ENCODE measurements at places on chromosomes 2 and 18.

DNA sequence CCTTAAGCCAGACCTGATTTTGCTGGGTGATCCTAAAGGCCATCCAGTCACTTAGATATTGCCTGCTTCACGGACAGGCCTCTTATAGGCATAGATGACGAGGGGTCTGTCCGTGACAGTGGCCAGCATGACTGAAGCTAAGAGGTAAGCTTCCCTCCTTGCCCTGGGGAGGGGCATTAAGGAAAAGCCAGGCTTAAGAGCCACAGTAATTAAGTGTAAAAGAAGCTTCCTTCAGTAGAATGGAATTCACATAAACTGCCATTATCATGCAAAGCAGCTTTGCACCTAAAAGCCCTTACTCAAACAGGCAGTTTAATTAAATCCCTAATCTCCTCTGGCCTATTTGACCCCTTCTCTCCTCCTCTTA lies 99.4 kb upstream of the PKDCC start:
- DNase-seq, result no peak

DNA sequence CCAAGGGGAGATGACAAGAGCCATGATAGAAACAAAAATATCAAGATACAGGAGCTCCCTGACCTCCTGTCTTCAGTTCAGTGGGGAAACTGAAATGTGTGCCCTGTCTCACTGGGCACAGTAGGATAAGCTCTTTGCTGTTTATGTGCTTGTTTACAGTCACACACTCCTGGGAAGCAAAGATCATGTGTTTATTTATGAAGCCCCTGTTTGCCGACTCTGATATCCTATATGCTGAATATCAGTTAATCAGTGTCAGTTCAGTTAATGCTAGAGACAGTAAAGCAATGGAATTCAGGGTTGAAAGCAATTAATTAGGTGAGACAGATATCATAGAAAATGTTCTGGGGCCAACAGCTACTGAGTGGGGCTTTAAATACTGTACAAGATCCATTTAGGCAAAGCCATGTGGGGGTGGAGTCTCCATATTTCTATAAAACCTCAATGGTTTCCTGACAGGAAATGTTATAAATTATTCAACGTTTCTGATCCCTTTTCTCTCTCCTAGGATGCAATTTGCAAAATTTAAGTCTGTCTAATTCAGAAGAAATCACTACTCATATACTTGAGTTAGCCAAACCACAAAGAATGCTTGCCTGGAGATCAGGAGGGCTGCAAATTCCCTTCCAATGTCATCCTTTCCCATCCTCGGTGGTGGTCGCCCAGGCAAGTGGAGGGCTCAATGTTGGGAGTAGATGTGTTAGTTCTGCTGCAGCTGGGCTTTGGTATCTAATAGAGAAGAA lies 551.3 kb downstream of the CMPK2 start:
- no peak for DNase-seq

DNA sequence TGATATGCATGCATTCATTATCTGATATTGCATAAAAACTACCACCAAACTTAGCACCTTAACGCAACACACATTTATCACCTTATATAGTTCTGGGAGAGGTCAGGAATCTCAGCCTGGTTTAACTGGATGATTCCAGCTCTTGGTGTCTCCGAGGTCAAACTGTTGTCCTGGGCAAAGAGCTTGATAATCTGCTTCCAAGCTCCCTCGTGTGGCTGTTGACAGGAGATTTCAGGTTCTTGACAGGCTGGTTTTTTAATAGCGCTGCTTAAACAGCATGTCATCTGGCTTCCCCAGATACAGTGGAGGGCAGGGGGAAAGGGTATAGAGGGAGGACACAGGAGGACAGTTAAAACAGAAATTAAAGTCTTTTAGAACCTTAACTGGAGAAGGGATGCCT lies 785.0 kb downstream of the CNTNAP5 start:
- no peak for DNase-seq

GRCh38 chr2:219661955-219662395 lies 34.5 kb downstream of the SLC4A3 start:
- DNase-seq, result no peak

GRCh38 chr2:35784777-35785176 lies 570.8 kb upstream of the CRIM1 start:
- DNase-seq, result no peak

- no peak for DNase-seq
Observed at GRCh38 chr2:118729760-118730159, 117.7 kb downstream of the EN1 start.

GRCh38 chr18:3410273-3410672 lies 39.7 kb upstream of the TGIF1 start:
- DNase-seq, result no peak

- no peak for DNase-seq
Observed at GRCh38 chr18:44033144-44033701, 647.5 kb upstream of the SETBP1 start.
